Esophagus squamous epithelium (tissue), 5 donors: ENCODE measurements at places on chromosomes 7 and 10.
A peak's percentile ranks its signal among the peaks of the same experiment; 100 is the strongest.

- no peak for DNase-seq
Measured at GRCh38 chr7:72316148-72316547, 96.0 kb downstream of the CALN1 start.

- DNase-seq, result no peak
Measured at GRCh38 chr10:20406281-20407104, 490.6 kb downstream of the NEBL start.

- DNase-seq, result no peak
Measured at GRCh38 chr10:2263561-2263960, 526.2 kb upstream of the ADARB2 start.

DNA sequence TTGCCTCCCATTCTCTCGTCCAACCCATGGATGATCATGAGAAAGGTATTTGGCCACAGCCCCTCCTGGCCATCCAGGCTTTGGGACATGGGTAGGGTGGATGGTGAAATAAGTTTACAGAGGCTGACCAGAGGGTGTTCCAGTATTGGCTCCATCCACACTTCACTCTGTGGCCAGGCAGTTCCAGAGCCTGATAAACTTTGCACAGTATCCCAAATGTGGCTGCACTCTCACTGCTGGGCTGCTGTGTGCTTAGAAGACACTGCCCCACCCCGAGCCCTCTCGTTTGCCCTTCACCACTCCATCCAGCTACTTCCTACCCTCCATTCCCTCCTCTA, 72.0 kb upstream of the ZMIZ1 start:
- no peak for DNase-seq

- DNase-seq, result no peak
Measured at GRCh38 chr7:3585826-3586225, 284.8 kb downstream of the SDK1 start.

- DNase-seq, result no peak
Measured at GRCh38 chr7:38704751-38705150, 73.6 kb upstream of the AMPH start.

- DNase-seq, result no peak
Measured at GRCh38 chr7:80921130-80921529, 2.3 kb upstream of the SEMA3C start.

- DNase-seq, result no peak
Measured at GRCh38 chr7:31104361-31105255, 52.5 kb downstream of the ADCYAP1R1 start.

DNA sequence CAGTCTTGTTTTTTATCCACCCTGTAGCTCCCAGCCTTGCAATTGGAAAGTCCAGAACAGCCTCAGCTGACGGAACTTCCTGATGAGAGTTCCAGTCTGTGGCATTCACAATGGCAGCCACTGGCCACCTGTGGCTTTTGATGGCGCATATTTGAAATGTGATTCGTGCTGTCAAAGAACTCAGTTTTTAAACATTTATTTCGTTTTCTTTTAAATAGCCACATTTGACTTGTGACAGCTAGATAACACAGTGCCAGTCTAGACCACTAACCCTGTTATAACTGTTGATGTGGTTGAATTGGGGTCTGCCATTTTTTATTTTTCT, 97.3 kb downstream of the INPP5A start:
- no peak for DNase-seq

DNA sequence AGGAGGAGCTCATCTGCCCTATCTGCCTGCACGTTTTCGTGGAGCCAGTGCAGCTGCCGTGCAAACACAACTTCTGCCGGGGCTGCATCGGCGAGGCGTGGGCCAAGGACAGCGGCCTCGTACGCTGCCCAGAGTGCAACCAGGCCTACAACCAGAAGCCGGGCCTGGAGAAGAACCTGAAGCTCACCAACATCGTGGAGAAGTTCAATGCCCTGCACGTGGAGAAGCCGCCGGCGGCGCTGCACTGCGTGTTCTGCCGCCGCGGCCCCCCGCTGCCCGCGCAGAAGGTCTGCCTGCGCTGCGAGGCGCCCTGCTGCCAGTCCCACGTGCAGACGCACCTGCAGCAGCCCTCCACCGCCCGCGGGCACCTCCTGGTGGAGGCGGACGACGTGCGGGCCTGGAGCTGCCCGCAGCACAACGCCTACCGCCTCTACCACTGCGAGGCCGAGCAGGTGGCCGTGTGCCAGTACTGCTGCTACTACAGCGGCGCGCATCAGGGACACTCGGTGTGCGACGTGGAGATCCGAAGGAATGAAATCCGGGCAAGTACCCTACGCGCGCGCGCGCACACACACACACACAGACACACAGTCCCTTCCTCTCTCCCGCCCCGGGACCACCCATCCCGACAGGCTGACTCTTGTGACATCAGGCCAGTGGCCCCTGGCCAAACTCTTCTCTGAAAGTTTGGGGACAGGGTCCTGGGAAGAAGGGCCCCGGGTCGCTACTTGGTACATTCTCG, 538 bp downstream of the TRIM8 start:
- peak; percentile 75 for DNase-seq

GRCh38 chr10:6217611-6218010, 14.9 kb downstream of the PFKFB3 start:
- no peak for DNase-seq

GRCh38 chr7:86745013-86745745, 101.5 kb downstream of the GRM3 start:
- no peak for DNase-seq

DNA sequence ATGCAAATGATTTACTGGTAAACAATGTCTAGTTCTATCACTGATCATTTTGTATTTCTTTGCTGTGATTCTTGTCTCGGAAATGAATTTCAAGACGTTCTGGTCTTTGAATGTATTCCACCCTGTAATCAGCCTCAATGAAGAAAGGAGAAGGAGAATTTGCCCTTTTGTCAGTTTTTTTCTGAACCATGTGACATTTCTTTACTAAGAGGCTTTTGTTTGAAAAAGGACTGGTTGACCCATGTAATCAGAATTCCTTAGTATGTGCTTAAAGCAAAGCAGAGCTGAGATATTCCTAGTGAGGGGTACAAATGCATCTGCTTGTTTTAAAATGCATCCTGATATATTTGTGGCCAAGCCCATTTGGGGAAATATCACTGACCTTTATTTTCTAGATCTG, 581.6 kb downstream of the ETV1 start:
- no peak for DNase-seq

DNA sequence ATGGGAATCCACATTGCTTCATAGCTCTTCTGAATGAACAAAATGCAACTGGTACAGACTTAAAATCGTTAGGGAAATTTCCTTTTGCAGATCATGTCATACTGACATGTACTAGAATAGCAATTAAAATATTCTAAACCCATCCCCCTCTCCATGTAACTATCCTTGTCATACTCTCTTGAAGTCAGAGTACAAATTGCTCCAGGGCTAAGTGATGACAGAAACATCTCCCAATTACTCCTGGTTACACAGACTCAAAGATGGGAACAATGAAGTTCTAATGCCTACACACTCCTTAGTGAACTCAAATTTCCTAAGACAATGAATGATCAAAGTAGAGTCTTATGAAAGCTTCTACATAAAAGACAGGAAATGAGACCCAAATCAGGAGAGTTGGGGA, 87.2 kb downstream of the PDE1C start:
- no peak for DNase-seq

GRCh38 chr10:93893646-93894515, at the start of gene SLC35G1:
SLC35G1 (plus strand) TSS chr10:93893978; CDS start chr10:93894034, 56 bp downstream.
- no peak for DNase-seq

DNA sequence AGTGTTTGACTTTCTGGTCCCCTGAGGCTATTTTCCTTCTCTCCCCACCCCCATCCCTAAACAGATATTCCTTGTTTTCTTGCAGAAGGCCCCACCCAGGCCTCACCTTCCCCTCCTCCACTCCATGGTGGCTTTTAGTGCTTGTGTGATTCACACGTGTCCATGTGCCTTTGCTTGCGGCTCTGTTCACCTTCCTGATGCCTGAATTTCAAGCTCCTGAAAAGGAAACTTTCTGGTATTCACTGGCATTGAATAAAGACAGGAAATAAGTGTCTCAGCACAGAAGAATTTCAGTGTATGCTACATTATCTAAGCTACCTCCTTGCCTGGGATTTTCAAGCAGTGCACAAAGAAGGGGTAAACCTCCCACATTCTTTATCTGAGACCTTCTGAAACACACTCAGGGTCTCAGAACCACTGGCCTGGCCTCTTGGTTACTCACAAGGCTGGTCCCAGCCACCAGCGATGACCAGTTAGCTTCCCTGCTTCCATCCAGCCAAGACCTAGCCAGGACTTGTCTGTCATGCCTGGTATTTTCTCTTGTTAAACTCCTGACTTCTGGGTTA, 17.2 kb upstream of the UBE2H start:
- peak; percentile 10 for DNase-seq

- no peak for DNase-seq
Measured at GRCh38 chr7:139827042-139827441, 2.0 kb upstream of the TBXAS1 start.

- no peak for DNase-seq
Measured at GRCh38 chr7:155268921-155269650, 28.6 kb upstream of the INSIG1 start.

- no peak for DNase-seq
Measured at GRCh38 chr7:74017125-74017524, 10.8 kb upstream of the ELN start.

- DNase-seq, result no peak
Measured at GRCh38 chr7:18553605-18554003, 58.1 kb downstream of the HDAC9 start.

DNA sequence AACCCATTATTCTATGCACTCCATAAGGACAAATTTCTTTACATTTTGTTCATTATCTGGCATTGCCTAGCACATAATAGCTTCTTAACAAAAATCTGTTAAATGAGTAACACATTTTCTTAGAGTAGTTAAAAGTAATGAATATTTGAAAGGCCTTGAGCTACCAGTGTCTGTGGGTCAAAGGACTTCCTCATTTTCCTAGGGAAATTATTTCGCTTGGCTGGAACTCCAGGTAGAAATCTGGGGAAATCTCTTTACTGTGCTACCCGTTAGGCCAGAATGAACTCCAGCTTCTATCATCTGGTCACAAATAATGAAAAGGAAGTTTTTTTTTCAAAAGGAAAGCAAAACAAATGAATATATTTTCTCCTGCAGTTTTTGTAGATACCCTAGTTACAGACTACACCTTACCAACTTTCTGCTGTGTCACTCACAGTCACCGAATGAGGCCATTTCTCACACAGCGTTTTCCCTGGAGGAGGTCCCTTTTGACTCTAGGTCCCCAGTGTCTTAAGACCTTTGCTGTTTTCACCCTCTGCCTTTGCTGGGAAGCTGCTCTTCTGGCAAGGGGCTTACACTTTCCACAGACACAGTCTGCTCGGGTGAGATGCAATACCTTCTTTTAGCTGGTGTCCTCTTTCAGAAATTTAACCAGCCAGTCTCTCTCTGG, 1.6 kb downstream of the SAMD9L start:
- DNase-seq, result no peak

GRCh38 chr7:140981951-140982350, 32.8 kb downstream of the MRPS33 start:
- no peak for DNase-seq

DNA sequence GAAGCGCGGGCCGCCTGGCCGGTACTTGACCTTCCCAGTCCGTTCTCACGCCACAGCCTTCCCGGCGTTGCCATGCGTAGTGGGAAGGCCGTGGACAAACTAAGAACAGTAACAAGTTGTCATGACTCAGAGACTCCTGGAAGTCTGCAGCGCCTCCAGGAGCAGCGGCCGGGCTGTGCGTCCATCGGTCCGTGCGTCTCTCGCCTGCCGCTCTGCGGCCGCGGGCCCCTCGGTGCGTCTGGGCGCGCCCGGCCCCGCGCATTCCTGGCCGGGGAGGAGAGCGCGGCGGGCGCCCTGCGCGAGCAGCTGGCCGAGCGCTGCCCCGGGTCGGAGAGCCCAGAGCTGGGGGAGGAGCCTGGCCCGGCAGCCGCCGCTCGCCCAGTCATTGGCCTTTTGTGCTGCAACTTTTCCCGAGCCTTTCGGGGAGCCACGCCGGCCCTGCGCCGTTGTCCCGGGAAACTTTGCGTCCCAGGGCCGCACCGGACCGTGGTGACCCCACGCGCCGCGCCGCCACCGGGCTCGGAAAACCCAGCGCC, 123.7 kb downstream of the TACC2 start:
- no peak for DNase-seq

- DNase-seq, result no peak
Measured at GRCh38 chr10:79222186-79222585, 125.1 kb upstream of the PPIF start.

GRCh38 chr10:43817368-43817767, 168.7 kb upstream of the ZNF32 start:
- no peak for DNase-seq
